ENCODE measurements at places on chromosomes 7 and 10.

GRCh38 chr7:19118636-19119371 is 1.4 kb upstream of the TWIST1 start:
- peak; percentile 71 for DNase-seq

DNA sequence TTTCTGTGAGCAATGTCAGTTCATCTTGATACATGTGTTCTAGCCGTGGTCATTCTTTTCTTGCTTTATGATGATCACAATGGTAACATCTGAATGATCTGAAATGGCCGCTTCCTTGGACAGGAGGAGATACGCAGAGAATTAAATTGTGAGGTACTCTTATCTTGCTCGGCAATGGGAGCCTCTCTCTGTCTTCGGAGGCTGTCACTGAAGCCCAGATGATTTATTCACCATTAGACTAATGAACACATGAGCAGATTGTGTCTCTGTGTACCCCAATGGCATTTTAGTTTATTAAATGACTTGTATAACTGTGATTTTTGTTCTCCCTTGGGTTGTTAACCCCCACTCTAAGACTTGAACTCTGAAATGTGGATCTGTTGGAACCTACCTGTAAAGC is 38.6 kb downstream of the RBM33 start:
- DNase-seq, result no peak

GRCh38 chr7:92626281-92626809 is 36.2 kb upstream of the FAM133B start:
- DNase-seq, result no peak

- DNase-seq, result no peak
Observed at GRCh38 chr7:92788559-92789183, 47.7 kb downstream of the CDK6 start.

- DNase-seq, result no peak
Observed at GRCh38 chr7:81488210-81488609, 281.6 kb downstream of the HGF start.

DNA sequence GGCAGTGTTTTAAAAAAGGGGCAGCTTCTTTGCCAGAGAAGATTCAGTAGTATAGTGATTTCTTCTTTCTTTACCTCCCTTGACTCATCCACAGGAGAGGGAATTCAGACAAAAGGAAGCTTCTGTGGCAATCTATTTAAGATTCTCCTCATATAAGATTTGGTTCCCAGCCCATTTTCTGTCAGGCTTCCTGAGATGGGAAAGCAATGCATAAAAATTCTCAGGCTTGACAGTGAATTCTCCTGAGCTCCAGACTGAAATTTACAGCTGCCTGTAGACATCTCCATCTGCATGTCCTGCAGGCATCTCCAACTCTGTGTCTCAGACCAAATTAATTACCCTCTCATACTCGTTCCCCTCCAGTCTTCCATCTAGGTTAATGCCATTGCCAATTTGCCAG is 72.8 kb downstream of the TSPAN12 start:
- no peak for DNase-seq

- no peak for DNase-seq
Observed at GRCh38 chr7:118745927-118746326, 521.4 kb downstream of the ANKRD7 start.

DNA sequence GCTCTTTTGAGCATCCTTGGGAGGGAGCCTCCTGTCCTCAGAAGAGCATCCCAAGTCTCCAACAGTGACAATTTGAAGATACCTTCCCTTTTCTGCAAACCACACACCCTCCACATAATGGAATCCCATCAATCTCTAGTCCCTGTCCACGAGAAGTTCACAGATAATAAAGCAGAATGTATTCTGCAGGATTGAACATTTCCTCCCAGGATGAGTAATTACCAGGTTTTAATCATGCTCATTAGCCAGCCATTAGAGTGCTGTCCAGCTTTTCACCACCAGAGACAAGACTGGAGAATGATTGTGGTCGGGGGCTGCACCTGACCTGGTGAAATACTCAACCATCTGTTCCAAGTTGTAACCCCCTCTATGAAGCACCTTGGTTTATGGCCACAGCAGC is 958.6 kb downstream of the KCNMA1 start:
- DNase-seq, result no peak

GRCh38 chr7:158959021-158959717 is 102.8 kb downstream of the DYNC2I1 start:
- DNase-seq, result no peak

GRCh38 chr7:39910108-39910869 is 39.8 kb upstream of the CDK13 start:
- peak; percentile 35 for DNase-seq

DNA sequence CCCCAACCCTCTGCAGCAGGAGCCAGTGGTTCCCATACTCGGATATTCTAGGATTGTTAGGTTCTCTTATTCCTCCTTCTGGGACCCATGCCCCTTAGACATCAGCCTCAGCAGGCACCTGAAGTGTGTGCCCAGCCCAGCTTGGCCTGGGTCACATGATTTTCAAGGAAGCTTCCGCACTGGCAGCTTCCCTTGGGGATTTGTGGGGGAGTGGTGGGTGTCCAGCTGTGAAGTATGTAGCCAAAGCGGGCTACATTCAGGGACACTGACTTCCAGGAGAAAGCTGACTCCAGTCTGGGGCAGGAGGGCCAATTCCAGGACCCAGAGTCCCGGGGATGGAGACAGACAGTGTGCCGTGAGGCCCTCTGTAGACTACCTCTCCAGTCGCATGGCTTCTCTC is 1.3 kb downstream of the LDB1 start:
- DNase-seq, result peak; percentile 65

GRCh38 chr10:98101366-98101765 is 33.1 kb upstream of the R3HCC1L start:
- DNase-seq, result no peak

GRCh38 chr7:6181136-6181535 is 91.3 kb downstream of the CYTH3 start:
- no peak for DNase-seq

DNA sequence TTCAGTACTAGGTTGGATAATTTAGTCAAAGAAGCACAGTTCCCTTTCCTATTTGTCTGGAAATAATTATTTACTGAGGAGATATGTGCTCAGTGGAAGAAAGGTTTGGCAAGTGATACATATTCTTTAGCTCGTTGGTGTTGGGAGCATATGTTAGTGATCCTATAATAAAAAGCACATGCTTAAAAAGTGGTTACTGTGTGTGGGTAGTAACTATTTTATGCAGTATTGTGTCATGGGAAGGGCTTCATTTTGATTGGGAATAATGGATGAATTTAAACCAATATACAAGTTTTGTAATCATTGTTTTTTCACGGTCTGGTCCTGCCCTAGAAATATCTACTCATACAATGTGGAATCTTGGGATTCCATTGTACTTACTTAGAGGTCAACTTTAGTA is 188.7 kb upstream of the PPP1R3A start:
- DNase-seq, result peak; percentile 76

DNA sequence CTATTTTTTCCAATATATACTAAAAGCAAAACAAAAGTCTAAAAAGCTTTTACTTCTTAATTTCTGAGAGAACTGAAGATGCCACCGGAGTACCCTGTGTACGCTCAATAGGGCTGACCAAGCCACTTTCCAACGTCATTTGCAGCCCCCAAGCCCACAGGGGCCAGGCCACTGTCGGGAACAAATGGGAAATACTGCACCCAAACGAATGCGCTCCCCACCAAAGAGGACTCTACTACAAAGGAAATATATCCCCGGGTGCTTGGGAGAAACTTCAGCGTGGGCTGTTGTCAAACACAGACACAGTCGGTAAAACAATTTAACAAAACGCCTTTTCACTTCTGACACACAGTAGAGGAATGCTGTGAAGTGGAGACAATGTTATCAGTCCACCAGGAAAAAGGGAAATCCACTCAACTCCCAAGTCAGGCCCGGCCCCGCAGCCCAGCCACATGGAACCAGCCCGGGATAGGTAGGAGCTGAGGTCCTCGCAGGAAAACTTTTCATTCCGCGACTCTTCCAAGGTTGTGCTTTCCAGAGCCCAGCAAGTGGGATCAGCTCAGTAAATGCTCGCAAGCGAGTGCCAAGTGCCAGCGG is 1.4 kb downstream of the PARD3 start:
- DNase-seq, result peak; percentile 48

DNA sequence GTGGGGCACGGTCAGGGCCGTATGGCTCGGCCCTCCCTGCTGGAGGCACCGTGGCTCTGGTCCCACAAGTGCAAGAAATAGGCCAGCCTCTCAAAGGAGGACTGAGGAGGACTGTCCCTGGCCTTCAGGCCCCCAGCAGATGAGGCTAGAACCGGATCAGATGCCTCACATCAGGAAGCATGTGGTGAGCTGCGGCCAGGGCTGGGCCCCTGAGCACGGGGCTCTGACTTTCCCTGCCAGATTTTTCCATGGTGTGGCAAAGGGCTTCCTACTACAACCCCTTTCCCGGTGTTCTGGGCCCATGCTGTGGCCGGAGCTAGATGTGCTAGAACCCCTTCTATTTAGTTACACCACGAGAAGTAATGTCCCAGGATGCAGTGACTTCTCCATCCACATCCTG is 100.4 kb downstream of the TCERG1L start:
- DNase-seq, result no peak

DNA sequence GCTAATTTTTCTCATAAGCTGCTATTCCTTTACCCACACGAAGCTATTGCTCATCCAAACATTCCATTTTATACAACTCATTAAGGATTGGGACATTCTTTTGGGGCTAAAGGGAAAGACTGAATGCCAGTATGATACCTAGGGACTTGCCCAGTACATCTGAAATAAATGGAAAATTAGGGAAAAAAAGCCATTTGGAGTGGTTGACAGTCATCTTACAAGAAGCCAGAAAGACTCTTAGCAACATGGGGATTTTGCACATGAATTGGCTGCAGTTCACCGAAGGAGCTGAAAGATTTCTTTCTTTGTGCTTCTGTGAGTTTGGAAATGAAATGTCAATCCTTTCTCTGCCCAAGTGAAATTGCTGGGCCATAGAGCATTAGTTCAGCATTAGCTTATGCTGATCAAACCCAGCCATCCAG is 43.3 kb upstream of the MTURN start:
- DNase-seq, result peak; percentile 90

DNA sequence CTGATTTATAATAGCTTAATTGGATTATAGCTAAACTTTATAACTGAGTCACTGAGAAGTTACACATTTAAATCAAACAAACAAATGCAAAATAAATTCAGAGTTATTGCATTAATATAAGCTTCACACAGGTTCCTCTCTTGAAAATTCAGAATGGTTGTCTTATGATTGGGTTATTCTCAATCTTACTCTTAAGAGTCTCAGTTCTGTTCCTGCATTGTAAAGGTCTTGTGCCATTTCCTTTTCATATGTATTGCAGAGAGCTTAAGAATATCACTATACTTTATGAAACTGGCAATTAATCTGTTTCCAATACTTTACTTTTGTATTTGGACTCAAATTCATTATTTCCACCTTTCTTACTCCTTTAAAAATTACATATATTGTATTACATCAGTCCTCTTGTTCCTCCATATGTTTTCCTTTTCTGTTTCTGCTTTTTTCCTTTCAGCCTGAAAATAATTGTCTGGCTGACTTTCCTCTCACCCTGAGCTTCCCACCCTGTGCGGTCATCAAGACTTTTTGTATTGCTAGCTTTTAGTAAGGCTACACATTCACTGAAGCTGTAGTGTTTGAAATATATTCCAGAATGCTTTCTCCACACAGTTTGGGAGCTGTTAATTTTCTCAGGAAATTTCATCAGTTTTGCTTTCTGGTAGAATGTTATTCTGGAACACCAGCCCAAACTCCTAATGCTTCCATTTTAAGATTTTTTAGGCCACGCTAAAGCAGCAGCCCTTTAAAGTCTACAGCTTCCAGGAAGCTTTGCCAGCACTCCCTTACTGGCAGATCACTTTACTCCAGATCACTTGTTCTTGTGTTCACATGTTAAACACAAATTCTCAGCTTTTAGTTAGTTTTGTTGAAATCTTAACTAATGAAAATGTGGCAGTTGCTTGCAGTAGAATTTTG is 139.4 kb downstream of the KCND2 start:
- DNase-seq, result no peak

GRCh38 chr7:90201500-90202195 is 9.9 kb upstream of the STEAP2 start:
- DNase-seq, result no peak

- no peak for DNase-seq
Observed at GRCh38 chr10:123903621-123904020, 12.0 kb upstream of the CPXM2 start.

DNA sequence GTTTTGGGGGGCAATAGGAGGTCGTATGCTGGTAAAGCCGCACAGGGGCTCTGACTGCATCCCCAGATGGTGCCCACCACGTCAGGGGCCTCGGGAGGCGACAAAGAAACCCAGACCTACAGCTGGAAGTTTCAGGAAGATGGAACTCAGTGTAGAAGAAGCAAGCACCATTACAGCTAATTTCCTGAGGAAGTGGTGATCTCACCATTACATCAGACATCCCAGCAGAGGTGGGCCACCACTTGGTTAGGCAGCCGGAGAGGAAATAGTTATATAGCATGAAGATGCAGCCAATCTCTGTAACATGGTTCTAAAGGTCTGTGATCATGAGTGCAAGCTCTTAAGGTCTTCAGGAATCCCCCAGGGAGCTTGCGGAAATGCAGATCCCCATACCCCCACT is 127.3 kb upstream of the PCBD1 start:
- DNase-seq, result no peak

- DNase-seq, result no peak
Observed at GRCh38 chr10:6929148-6929830, 349.2 kb upstream of the PRKCQ start.
